Cerebellar nuclear complex (tissue), 1 donor: ENCODE measurements at places on chromosomes 6 and 20.

DNA sequence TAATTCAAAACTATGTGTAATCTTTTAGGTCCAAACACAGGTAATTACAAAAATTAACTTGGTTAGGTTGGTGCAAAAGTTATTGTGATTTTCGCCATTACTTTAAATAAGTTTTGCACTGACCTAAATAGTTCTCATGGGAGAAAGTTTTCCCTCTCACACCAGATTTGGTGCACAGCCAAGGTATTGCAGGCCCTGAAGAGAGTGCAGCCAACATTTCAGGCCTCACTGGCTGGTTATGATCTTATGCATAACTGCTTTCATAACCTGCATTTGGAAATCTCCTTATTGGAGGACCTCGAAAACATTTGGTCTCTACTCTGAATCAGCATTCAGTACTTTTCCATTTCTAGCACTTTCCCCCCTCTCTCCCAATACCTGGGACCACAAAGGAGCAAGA is 993.1 kb upstream of the MANEA start:
- no peak for DNase-seq

DNA sequence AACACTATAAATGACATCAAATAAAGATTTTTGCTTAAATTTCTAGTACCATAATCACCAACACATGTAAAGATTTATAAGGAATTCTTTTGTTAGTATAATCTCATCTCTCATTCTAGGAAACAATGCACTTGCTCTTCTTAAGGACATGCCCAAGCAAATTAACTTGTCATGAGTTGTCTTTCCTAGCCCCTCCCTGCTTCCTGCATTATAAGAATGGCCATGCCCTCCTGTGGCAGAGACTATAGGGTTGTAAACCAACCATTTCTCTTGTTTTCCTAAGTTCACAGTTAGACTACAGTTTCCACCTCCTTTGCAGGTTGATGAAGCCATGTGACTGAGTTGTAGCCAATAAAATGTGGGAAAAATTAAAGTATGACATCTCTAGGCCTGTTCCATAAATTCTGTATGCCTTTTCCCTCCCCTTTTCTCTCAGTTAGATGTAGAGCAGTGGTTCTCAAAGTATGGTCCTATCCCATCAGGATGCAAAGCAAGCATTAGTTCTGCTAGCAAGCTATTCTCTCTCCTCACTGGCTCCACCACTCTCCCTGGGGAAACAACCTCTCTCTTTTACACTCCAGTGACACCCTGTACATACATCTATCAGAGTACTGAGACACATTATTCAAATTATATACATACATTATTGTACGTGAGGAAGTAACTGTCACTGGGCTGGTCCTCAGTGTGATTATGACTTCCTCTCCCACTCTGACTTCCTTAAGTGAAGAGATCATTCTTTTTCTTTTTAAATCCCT is 295.0 kb downstream of the PKHD1 start:
- DNase-seq: no peak

GRCh38 chr20:50540620-50541605 is 30.7 kb downstream of the PTPN1 start:
- DNase-seq: no peak

DNA sequence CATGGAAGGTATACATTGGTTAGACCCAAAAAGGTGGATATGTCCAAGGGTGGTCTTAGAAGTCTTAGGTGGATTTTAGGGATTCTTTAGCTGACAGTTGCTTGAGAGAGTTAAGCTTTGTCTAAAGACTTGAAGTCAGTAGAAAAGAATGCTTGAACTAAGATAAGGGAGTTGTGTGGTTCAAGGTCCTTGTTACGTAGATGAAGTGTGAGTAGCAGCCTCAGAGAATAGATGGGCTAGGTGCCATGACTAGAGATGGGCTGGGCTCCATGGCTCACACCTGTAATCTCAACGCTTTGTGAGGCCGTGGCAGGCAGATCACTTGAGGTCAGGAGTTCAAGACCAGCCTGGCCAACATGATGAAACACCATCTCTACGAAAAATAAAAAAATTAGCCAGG is 1.7 kb downstream of the SHLD1 start:
- no peak for DNase-seq

GRCh38 chr6:135225911-135226310 is 44.8 kb downstream of the MYB start:
- DNase-seq: no peak

DNA sequence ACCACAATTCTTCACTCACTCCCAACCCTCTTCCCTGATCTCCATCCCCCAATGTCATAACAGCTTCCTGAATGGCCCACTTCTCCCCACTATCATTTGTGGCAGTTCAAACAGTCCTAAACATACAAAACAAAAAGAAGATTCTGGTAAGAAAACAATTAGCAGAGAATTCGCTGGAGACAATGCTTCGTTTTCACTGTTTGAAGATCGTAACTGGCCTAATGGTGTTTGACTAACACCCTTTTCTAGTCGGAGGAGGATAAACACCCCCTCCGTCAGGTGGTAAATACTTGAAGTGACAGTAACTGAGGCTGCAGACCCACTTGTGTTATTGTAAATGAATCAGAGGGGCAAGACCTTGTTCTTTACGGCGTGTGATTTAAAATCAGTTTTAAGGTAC is 3.8 kb downstream of the EYA2 start:
- no peak for DNase-seq

DNA sequence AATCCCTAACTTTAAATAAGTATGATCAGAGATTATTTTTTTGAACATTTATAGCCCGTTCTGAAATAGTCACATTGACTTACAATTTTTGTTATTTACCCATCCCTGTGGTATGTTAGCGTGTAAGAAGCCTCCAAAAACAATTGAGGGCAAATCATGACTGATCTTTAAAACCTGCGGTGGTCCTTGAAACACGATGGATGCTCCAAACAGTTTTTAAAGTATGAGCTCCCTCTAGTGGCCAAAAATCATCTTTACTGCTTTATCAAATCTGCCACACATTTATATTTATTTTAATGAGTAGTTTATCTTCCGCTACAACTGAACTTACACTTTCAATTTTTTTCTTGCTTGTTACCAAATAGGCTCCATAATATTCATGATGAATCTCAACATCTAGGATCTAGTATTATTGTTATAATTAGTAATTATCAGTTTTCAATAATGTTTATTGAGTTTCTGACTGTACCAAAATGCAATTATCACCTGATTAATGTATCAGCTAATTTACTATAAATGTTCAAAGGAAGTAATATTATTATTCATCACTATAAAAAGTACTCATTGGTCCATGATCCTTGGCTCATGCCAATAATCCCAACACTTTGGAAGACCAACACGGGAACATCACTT is 52.2 kb downstream of the MARCKS start:
- DNase-seq: no peak

- DNase-seq: no peak
Observed at GRCh38 chr6:140601021-140601808, 1226.8 kb upstream of the CITED2 start.

GRCh38 chr20:40961686-40962640 is 66.7 kb upstream of the TOP1 start:
- DNase-seq: no peak

DNA sequence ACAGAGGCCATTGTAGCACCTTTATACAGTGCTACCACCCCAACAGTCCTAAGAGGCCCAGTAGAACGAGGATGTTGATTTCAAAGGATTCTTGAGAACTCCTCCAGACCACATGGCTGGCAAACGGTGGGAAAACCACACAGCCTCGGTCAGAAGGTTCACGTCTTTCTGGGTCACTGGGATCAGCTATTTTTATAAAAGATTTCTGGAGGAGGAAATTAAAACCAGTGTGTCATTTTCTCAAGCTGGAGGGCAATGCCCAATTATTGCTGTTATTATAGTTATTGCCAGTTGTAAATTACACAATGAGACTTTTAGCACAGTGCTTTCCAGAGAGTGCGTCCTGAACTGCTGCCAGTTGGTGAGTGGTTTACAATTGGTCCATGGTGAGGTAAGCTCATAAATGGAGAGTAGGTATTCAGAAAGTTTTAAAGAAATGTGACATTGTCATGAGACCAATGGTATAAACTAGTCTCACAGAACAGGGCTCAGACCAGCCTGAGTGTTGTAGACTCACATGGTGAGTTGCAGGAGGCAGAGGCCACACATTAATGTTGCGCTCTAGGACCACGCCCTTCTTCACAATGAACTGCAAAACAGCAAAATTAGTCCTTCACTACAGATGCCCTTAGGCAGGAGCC is 8.4 kb upstream of the PPP1R14C start:
- DNase-seq: no peak

DNA sequence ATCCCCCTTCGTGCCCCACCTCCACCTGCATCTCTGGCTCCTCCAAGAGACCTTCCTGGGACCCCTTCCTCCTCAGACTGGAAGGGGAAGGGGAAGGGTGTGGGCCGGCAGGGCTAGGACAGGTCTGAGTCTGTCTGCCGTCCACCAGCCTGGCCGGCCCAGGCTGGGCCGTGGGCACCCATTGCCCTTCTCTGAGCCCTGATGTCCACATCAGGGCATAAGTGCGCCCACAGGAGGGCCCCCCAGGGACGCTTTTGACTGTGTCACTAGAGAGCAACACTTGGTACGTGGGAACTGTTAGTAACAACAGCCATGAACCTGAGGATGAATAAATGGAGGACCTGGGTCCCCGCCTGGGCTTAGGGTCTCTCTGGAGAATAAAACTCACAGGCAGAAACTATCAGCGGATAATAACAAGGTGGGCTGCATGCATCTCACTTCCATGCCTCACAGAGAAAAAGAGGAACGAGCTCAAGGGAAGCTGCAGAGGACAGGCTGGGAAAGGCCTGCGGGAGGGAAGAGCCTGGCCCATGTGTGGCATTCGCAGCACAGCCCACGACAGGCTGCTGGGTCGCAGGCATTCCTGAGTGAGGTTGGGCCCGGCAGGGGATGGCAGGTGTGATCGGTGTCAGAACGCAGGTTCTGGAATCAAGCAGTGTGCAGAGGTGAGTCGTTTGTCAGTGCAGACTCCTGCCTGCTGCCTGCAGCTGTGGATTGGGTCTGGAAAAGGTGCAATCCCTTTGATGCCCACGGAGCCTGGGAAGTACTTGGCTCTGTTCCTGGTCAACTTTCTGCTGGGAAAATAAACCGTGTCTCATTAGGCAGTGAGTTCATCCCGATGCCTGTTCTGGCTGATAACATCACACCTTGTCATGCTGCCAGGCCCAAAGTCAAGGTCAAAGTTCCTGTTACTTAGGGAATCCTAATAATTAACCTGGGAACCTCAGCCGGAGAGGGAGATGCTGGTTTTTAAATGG is 60.9 kb downstream of the BCAS4 start:
- no peak for DNase-seq

DNA sequence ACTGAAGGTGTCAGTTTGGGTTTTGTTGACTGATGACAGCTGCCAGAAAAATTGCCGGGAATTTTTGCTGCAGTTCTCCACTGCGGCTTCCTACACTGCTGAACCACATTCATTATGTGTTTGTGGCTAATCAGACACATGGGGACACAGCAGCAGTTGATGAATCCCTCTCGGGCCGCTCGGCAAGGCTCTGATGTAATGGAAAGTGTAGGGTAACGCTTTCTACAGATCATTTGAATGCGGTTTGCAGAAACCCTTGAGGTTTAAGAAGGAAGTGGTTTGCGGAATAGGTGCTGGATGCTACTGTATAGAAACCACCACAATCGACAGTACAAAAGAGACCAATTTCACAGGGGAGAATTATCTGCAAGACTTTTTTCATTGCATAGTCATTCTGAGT is 138.7 kb upstream of the SASH1 start:
- DNase-seq: no peak

GRCh38 chr20:45337367-45338120 is 10.7 kb downstream of the SDC4 start:
- no peak for DNase-seq

- DNase-seq: no peak
Observed at GRCh38 chr20:48791014-48791413, 36.8 kb downstream of the PREX1 start.

DNA sequence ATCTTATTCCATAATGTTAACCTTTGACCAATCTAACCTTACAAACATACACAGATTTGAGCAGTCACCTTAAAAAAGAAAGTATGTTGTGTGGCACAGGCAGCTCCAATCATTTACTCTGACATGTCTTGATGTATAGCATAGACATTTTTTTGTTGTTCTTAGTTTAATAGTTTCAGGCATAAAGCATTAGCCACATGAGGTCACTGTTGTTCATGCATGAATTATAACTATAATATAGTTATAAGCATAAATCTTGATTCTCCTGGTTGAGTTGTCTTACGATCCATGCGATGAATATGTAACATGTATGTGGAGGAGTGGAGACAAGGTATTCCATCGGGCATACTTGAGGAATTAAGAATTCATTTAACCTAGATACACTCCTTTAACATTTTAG is 26.1 kb upstream of the NKAIN2 start:
- no peak for DNase-seq

GRCh38 chr6:163406366-163406765 is 8.2 kb upstream of the QKI start:
- DNase-seq: no peak
